ENCODE measurements at places on chromosomes 4 and X.

GRCh38 chr4:109752525-109752924, 22.7 kb upstream of the PLA2G12A start:
- no peak for DNase-seq

GRCh38 chr4:153204247-153204671, at the start of gene TRIM2:
TSS of gene TRIM2 (plus strand) at chr4:153204443. CDS start at chr4:153204531, 88 bp downstream.
- DNase-seq: no peak

DNA sequence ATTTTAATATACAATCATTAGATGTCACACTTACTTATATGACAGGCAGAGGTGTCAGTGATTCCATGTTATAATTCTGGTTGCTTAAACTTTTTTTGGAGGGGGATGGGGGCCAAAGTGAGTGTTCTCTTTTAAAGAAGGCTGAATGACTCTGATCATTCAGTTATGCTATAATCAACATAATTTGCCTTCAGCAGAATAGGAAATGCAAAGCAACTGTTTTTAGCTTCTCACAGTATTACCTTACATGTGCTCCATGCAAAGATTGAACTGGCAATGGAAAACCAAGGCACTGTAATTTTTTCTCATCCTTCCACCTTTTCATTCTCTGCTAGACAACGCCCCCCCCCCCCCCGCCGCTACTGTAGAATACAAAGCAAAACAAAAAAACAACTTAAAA, 13.4 kb downstream of the ADH1C start:
- no peak for DNase-seq

DNA sequence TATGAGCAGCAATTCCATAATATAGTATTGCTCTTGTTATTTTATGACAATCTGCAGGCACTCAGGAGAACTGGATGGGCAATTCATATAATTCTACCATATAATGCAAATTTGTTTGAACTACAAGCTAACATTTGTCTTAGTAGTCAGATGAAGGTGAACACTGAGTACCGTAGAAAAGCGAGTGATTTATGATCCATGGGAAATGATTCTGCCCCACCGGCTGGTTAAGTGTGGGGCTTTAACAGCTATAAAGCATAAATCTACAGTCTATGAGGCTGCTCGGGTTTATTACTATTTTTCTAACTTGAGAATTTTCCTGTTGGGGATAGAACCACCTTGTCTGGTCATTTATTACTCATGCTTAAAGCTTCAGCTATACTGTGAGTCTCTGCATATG, 275.5 kb downstream of the PCDH10 start:
- no peak for DNase-seq

- no peak for DNase-seq
Observed at GRCh38 chr4:158869001-158869400, 100.2 kb downstream of the FNIP2 start.

- DNase-seq: no peak
Observed at GRCh38 chrX:2924151-2924550, 5.0 kb downstream of the ARSD start.

GRCh38 chrX:20118065-20118824, 1.5 kb upstream of the MAP7D2 start:
- DNase-seq: no peak

- no peak for DNase-seq
Observed at GRCh38 chr4:127759893-127760292, 22.2 kb upstream of the HSPA4L start.

GRCh38 chrX:40938423-40938822, 146.8 kb upstream of the USP9X start:
- DNase-seq: no peak

DNA sequence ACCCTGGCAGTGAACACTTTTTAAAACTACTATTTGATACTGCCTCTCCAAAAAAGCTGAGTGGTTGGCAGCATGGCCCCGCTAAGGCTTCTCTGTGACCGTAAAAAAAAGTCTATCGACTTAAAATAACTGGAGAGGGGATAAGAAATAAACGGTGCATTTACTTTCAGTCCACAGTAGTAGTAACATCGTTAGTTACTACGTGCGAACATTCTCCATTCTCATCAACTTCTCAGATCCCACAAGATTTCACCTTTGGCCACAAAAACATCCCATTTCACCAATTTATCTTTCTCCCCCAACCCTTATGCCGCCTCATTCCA, 524 bp upstream of the EXOSC9 start:
- DNase-seq: no peak

GRCh38 chrX:33726281-33727160, 405.6 kb downstream of the FAM47A start:
- DNase-seq: no peak

GRCh38 chr4:83083925-83084475, 30.5 kb downstream of the PLAC8 start:
- DNase-seq: no peak

DNA sequence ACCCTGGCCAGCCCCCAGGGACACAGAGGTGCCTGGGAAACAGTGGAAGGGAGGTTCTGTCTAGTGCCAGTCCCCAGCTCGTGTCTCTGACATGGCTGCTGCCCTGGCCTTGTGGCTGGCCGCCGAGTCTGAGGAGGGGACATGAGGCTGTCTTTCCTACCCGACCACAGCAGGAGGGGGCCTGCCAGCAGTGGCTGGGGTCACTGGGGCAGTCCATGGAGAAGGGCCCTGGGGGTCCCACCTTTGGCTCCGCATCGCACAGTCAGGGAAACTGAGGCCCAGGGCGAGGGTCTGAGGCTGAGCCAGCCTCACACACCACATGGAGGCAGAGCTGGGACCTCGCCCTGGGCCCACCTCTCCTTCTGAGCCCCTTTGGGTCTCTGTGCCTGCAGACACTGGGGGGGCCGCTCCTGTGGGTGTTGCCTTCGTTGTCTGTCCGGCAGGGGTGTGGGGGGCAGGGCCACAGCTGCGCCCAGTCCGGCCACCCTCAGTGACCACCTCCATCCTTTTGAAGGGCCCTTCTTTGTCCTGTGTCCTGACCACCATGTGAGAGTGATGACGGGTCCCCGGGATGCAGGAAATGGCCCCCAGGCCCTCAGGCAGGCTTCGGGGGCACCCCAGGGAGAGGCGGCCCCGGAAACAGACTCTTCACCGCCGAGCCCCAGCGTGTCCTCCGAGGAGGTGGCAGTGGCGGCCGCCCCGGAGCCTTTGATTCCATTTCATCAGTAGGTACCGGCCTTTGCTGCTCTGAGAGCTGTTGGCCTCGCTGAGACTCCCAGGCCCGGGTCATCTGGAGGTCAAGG, 17.6 kb downstream of the SH3TC1 start:
- no peak for DNase-seq

GRCh38 chrX:115233497-115234455, at the start of gene LRCH2:
TSS of gene LRCH2 (minus strand) at chrX:115234096. CDS start at chrX:115234041, 55 bp downstream.
- no peak for DNase-seq

DNA sequence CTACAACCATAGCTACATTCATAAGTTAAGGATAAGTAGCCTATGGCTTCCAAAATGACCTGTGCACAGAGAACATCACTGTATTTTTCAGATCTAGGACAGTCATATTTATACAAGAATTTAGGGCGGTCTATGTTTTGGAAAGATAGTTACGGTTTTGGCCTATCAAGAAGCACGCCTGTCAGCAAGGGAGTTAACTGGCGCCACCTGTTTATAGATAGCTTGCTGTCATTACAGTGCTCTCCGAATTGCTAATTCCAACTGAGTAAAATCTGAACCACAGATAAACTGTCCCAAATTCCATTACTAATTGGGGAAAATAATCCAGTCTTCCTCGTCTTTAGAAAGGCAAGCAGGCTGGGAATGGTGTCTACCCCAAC, 646 bp downstream of the ABCB7 start:
- DNase-seq: no peak

GRCh38 chrX:45697591-45697990, 496.9 kb upstream of the DIPK2B start:
- no peak for DNase-seq

DNA sequence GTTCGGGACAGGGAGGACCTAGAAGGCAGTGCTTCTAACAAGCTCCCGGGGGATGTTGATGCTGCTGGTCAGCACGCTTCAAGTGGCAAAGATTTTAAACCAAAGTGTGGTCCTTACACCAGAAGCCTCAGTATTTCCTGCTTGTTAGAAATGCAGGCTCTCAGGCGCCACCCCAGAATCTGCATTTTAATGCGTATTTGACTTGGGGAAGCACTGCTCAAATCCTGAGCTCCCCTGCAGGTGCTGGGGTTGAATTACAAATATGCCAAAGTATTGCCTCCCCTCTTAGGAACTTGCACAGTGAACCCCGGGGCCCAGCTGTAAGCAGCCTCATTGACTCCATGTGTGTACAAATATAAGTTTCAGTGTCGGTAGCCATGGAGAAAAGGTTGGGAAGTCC, 70.8 kb upstream of the RAI2 start:
- DNase-seq: no peak

GRCh38 chrX:8748855-8749254, 16.9 kb upstream of the ANOS1 start:
- DNase-seq: no peak

GRCh38 chrX:19879735-19880378, 7.5 kb downstream of the SH3KBP1 start:
- DNase-seq: no peak

DNA sequence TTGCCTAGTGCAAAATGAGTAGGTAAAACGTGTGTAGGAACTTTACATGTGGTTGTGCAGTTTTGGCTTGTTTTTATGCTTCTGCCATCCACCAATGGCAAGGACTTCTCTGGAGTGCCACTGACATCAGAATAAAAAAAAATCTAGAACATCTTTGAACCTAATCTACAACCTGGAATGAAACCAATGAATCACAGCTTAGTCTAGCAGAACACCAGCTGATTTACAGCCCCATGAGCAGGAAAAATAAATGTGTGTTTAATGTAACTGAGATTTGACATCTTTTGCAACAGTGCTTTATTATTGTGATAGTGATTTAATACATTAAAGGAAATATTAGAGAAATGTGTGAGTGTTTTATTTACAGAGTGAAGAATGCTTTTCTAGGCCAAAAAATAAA, 995.1 kb downstream of the PCDH7 start:
- no peak for DNase-seq

DNA sequence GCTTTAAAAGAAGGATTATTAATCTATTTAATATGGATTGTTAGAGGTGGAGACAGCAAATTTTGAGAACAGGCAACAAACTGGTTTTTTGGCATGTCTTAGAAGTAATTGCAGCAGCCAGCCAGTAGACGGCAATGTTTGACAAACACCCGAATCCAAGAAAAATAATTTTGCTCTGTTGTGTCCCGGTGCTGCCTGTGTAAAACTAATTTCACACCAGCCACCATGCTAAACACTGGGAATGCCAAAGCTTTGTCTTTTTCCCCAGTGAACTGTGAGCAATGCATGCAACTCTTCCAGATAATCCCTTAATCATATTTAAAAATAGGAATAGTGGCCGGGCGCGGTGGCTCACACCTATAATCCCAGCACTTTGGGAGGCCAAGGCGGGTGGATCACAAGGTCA, 25.9 kb downstream of the SMIM31 start:
- DNase-seq: no peak

GRCh38 chrX:108257556-108257955, 166.0 kb downstream of the ATG4A start:
- no peak for DNase-seq

- DNase-seq: no peak
Observed at GRCh38 chr4:76772498-76773106, 125.3 kb downstream of the SOWAHB start.

DNA sequence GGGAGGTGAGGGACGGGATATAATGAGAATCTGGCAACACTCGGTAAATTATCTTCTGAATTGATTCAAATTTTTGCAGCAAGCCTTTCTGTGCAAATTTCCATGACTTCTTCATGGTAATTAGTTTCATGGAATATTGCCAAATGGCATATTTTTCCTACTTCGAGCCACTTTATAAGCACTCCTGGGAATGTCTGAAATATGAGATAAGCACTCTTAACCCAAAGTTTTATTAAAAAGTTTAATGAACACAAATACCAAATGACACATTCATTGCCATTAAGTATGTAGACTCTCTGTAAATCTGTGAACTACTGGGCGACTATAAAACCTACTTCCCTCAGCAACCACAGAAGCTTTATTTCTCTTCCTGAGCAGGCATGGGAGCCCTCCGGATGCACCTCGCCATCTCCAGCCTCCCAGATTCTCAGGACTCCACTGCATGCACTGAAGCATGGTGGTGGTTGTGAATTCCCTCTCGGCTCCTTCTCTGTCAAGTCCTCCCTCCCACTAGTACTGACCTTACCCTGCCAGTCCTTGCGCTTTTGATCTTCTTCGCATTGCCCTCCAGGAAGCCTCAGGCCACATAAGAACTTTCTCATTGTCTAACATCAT, 154.4 kb upstream of the RPL34 start:
- DNase-seq: no peak

GRCh38 chrX:137424679-137425078, 141.2 kb upstream of the ZIC3 start:
- no peak for DNase-seq

DNA sequence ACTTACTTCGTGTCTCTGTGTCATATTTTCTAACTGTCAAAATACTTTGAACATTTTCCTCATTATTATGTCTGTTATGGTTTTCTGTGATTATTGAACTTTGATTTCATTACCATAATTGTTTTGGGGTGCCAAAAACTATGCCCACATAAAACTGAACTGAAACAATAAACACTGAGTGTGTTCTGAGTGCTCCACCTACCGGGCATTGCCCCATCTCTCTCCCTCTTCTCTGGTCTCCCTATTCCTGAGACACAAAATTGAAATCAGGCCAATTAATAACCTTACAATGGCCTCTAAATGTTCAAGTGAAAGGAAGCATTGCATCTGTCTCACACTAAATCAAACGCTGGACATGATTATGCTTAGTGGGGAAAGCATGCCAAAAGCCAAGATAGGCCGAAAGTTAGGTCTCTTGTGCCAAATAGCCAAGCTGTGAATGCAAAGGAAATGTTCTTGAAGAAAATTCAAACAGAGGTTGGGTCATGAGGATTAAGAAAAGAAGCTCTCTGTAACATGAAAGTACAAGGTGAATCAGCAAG, 972.3 kb downstream of the PCDH7 start:
- no peak for DNase-seq

GRCh38 chrX:35561985-35562384, 236.2 kb upstream of the MAGEB16 start:
- no peak for DNase-seq

- DNase-seq: no peak
Observed at GRCh38 chrX:52078131-52078530, 9.1 kb upstream of the MAGED4B start.

DNA sequence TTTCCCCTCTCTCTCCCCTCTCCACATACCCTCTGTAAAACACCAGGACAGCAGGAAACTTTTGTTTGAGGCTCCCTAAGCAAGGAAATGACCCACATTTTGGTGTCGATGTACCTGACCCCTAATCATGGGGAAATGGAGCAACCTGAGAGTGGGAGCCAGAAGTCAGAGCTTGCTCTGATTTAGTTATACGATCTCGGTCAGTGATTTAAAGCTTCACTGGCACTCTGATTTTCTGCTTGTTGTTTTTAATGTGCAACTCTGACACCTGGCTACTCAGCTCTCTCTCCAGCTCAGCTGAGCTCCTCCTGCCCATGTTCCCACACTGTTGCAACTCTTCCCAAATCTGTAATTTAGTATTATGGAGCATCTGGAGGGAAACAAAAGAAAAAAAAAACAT, 408.6 kb downstream of the ADAM29 start:
- DNase-seq: no peak

GRCh38 chrX:46587158-46587557, 13.6 kb downstream of the CHST7 start:
- DNase-seq: no peak

GRCh38 chr4:156884183-156884582, 87.4 kb downstream of the PDGFC start:
- no peak for DNase-seq
